ENCODE measurements at places on chromosomes 6 and 20.

DNA sequence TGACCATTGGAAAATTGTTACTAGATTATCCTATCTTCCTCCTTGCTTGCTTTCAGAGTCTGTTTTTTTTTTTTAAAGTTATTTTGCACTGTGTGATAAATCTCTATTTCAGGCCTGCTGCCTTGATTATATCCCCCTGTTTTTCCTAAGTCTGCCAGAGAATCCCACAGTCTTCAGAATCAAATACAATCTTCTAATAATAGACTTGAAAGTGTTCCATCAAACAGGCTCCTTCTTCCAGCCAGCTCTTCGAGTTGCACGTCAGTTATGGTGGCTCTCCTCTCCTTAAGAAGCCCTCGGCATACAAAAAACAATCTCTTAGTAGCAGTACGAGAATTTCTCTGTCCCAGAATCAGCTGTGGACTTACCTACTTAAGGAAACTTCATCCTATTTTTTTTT is 92.9 kb upstream of the NOX3 start:
- no peak overlapping the region for H3K4me3 ChIP-seq
- H3K27ac ChIP-seq: no peak overlapping the region
- H3K4me1 ChIP-seq: no peaks in the 10 kb centered on the region
- no peak for DNase-seq
- H3K27me3 ChIP-seq: no peaks in the 10 kb centered on the region
- H3K36me3 ChIP-seq: no peaks in the 10 kb centered on the region

DNA sequence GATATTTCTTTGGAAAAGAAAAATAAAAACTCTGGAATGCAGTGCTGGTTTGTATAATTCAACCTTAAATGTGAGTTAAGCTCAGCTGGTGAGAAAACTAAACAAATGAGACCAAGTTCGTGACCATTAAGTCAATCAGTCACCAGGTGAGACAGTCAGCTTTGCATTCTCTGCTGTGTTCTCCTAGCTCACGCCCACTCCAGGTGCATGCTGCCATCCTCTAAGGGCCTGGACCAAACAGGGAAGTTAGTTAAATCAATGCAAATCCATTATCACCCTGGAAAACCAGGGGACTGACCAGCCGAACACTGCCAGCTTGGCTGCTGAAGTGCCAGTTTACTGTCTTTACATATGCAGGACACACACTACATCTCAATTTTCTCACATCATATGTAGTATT is 7.2 kb downstream of the TPBG start:
- DNase-seq: no peak
- H3K4me1 ChIP-seq: no peaks in the 10 kb centered on the region
- peaks cover 7% of the 10 kb centered on the region for H3K36me3 ChIP-seq

GRCh38 chr6:39298061-39298460 is 16.2 kb downstream of the KCNK17 start:
- no peaks in the 10 kb centered on the region for H3K4me1 ChIP-seq
- no peaks in the 10 kb centered on the region for H3K27me3 ChIP-seq
- no peak overlapping the region for H3K4me3 ChIP-seq
- no peak overlapping the region for H3K27ac ChIP-seq

GRCh38 chr6:170476360-170476759 is 76.7 kb downstream of the PSMB1 start:
- H3K27me3 ChIP-seq: no peaks in the 10 kb centered on the region
- H3K4me3 ChIP-seq: no peak overlapping the region

GRCh38 chr20:46946181-46946624 is 51.6 kb downstream of the EYA2 start:
- H3K27ac ChIP-seq: peak overlapping the region; percentile 45
- H3K27me3 ChIP-seq: no peaks in the 10 kb centered on the region
- DNase-seq: no peak
- H3K36me3 ChIP-seq: no peaks in the 10 kb centered on the region

- H3K4me3 ChIP-seq: peak overlapping the region; percentile 59
- H3K27ac ChIP-seq: peak overlapping the region; percentile 95
- no peak for DNase-seq
- H3K4me1 ChIP-seq: peaks cover 29% of the 10 kb centered on the region
- H3K36me3 ChIP-seq: peaks cover 40% of the 10 kb centered on the region
- H3K27me3 ChIP-seq: no peaks in the 10 kb centered on the region
Observed at GRCh38 chr20:5118220-5119142, 1.3 kb downstream of the PCNA start.

- H3K27me3 ChIP-seq: no peaks in the 10 kb centered on the region
- H3K27ac ChIP-seq: no peak overlapping the region
- no peak for DNase-seq
- H3K36me3 ChIP-seq: no peaks in the 10 kb centered on the region
Observed at GRCh38 chr6:11779329-11780096, 910 bp upstream of the ADTRP start.

DNA sequence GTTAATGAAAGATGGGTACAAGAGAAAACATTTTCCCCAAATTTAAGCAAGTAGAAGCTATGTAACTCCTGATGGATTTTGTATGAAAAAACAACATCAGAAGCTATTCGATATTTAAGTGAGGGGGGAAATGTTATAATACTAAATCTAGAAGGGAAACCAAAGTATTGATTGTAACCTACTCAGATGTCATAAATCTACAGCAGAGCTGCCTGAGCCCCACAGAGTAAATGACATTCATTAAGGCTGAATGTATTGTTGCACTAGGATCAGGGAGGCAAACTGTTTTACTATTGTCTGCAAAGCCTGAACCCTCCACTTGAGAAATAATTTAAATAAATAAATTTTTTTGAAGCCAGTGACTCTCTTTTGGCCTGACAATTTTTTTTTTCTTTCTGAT is 19.3 kb downstream of the ANKRD6 start:
- H3K4me1 ChIP-seq: no peaks in the 10 kb centered on the region
- no peak overlapping the region for H3K4me3 ChIP-seq
- H3K27me3 ChIP-seq: no peaks in the 10 kb centered on the region
- H3K36me3 ChIP-seq: no peaks in the 10 kb centered on the region
- no peak overlapping the region for H3K27ac ChIP-seq

Data from esophagus squamous epithelium (tissue), 5 donors.